ENCODE measurements at places on chromosomes 13 and 19. TPM values are rescaled to one million over a fixed set of nuclear protein-coding genes. Genes with fewer than 3 reads are reported as not detected.

- DNase-seq, result no peak
Observed at GRCh38 chr13:76707360-76707759, 178.8 kb downstream of the KCTD12 start.

DNA sequence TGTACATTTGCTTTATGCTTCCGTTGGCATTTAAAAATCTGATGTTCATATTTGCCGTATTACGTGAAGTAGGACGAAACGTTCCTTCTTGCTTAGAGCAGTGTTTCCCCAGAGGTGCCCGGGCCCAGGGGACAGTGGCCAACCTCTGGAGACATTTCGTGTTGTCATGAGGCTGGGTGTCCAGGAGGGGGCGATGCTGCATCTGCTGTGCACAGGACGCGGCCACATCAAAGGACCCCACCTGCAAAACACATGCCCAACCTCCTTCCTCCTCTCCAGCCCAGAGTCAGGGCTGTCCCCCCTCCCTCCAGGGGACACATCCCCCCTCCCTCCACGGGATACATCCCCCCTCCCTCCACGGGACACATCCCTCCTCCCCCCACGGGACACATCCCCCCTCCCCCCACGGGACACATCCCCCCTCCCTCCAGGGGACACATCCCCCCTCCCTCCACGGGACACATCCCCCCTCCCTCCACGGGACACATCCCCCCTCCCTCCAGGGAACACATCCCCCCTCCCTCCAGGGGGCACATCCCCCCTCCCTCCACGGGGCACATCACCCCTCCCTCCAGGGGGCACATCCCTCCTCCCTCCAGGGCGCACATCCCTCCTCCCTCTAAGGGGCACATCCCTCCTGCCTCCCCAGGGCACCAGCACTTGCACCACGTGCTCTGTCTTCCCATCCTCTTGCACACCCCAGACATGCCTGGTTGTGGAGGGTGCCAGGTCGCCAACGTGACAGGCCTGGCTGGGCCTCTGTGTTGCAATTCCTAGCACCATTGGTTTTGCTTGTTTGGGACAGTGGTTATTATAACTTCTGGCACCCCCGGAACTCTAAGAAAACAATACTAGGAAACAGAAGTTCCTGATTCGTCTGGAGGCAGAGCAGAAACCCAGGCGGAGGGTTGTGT is 46.7 kb downstream of the GAS6 start:
- no peak for DNase-seq

DNA sequence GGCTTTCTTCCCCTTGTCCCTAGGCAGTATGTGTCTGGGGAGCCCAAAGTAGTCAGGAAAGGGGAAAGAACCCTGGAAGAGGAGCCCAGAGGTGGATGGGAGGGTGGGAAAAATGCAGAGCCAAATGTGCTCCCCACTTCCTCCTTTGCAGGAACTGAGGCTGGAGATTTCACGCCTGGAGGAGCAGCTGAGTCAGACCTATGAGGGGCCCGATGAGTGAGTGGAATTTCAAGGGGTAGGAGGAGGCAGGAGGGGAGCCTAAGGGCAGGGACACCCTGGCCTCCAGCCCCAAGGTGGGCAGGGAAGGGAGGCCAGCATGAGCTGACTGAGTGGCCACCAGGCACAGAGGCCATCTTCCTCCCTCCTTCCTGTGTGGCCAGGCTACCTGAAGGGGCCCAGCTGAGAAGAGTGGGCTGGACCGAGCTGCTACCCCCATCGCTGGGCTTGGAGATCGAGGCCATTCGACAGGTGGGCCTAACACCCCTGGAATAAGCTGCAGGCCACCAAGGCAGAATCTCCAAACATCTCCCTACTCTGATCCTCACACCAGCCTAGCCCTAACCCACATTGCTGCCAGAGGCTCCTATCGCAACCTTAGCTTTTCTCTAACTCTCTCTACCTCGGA is 14.3 kb downstream of the PTH2 start:
- no peak for DNase-seq

DNA sequence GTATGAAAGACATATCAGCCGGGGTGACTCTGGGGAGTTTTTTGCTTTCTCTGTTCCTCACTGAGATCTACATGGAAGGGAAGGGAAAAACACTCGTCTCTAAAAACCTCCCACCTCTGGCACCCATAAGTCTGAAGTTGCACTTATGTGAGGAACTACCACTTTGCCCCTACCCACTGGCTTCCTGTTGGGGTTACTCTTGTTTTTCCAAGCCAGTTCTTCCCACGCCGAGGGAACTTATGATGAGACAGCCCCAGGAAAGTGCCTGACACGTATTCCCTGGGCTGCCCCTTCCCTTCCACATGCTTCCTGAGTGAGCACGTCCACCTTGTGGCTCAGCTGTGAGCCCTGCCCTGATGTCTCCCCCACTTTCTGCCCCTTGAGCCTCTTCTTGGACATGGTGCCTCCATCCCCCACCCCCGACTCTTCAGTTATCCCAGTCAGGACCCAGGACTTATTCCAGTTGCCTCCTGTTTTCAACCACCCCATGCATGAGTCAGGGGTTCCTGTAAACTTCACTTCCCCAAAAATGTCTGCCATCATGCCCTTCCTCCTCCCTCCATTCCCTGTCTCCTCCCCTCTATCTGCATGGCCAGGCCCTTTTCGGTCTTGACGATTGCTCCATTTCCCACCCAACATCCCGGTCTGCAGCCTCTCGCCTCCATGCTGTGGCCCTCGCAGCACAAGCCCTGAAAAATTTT is 5.1 kb upstream of the SIGLEC7 start:
- DNase-seq, result no peak

CEACAM7 gene
- polyA plus RNA-seq, result 0.22 TPM

- no peak for DNase-seq
Observed at GRCh38 chr13:79380997-79381396, 25.1 kb downstream of the RBM26 start.

ZNF534 gene
- 0.38 TPM for polyA plus RNA-seq

All from right lung (tissue), 10 donors.